ENCODE measurements at places on chromosomes 1 and 21.

DNA sequence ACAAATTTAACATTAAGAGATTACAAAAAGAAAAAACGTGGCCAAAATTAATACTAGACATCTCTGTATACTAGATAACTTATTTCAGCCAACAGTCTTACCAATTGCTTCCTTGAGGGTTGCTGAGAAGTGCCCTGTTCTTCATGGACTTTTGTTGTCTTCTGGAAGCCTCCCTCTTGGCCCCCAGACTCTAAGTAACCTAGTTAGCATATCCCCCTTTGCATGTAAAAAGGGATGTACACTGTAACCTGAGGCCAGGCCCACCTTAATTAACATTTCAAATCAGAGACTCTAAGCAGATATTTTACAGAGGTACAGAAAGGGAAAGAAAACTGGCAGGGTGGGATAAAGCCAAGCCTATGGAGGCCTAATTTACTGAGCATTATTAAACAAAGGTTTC is 1047.3 kb downstream of the ADGRL2 start:
- no peak for DNase-seq

- DNase-seq = no peak
These were observed 152.0 kb downstream of the ZSCAN20 start for GRCh38 chr1:33624261-33624990.

- no peak for DNase-seq
These were observed 8.3 kb upstream of the TNFRSF1B start for GRCh38 chr1:12158357-12159092.

DNA sequence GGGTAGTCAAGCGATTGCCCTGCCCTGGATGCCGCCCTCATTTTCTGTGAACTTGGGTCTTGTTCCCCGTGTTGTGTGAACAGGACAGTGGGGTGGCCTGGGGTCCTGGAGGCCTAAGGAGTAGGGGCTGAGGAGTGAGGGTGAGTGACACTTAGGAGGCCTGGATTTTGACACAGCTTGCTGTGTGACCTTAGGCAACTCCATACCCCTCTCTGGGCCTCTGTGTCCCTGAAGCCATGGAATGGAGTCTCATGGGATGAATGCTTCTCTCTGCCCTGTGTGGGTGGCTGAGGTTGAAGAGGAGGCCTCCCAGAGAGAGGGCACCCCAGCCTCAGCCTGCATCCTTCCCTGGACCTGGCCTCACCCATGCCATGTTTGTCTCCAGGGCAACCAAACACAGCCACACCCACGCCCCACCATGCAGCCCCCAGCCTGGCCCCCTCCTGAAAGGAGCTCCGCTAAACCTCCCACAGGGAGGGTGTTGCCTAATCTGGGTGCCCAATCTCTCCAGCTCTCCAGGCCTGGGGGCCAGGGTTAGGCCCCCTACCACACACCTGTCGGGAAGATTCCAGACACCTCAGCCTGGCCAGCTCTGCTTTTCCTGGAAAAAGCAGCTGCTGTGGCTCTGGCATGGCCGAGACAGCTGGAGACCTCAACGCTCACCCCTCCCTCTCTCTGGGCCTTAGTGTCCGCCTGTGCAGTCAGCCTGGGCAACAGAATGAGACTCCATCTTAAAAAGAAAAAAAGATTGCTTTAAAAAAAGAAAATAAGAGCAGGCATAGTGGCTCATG is 9.9 kb downstream of the MYOM3 start:
- no peak for DNase-seq

Data from NCI-H1105 treated with DMSO at 0.1 percent for 48 hours (cell line).